ENCODE measurements at places on chromosomes 7 and 10.

DNA sequence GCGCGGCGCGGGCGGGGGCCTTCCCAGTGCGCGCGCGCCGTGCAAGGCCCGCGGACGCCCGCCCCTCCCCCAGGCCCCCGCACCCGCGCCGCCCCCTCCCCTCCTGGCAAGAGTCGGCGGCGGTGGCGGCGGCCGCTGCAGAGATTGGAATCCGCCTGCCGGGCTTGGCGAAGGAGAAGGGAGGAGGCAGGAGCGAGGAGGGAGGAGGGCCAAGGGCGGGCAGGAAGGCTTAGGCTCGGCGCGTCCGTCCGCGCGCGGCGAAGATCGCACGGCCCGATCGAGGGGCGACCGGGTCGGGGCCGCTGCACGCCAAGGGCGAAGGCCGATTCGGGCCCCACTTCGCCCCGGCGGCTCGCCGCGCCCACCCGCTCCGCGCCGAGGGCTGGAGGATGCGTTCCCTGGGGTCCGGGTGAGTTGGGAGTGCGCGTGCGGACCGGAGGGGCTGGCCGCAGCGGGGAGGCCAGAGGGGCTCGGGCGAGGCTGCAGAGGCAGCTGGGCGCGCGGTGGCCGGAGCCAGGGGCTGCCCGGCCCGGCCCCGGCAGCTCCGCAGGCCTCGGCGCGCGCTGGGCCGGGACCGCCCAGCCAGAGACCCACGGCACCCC lies at the start of gene BMPR1A:
Gene BMPR1A, plus strand, starts transcription at position 109 of the 602 bp plus-strand sequence. CDS start 119,400 bp downstream, outside the sequence.
- DNase-seq = no peak

DNA sequence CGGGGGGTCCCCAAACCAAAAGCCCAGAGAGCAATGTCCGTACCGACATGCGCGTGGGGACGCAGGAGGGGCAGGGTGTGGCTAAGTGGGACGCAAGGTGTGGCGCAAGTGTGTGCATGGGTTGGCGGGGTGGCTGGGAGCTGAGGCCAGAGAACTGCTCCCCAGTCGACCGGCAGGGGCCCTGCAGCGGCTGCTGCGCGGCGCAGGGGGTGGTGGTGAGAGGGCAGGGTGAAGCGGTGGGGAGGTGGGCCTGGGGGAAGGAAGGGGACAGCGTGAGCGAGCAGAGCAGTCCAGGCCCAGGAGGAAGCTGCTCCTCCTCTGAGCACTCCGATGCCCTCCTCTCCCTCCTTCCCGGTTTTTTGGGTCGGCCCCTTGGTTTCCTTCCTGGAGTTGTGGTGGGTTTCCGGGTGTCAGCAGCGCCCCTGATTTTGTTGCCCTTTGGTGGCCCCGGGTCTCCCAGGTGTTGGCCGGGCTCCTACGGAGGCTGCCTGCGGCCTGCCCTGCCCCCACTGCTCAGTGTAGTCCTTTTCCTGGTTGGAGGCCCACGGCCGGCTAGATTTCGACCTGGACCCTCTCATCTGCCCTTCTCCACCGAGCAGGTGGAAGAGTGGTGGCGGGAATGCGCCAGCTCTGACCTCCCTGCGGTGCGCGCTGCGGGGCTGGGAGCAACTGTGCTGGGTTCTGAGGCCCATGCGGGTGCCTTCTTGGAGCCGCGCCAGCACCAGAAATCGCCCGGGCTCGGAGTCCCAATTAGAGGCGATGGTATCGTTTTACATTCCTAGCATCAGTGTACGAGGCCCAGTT lies 40.5 kb upstream of the COMTD1 start:
- DNase-seq = no peak

GRCh38 chr7:42677751-42678699 lies 233.8 kb downstream of the C7orf25 start:
- DNase-seq = no peak

DNA sequence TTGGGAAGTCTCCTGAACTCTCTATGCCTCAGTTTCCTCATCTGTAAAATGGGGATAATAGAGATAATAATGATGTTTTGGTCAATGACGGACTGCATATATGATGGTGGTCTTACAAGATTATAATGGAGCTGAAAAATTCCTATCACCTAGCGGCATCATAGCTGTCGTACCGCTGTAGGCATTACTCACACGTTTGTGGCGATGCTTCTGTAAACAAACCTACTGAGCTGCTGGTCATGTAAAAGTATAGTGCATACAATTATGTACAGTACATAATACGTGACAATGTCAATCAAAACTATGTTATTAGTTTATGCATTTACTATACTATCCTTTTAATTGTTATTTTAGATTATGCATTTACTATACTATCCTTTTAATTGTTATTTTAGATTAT lies 339.1 kb upstream of the NPVF start:
- DNase-seq = no peak

GRCh38 chr10:48480397-48481374 lies 124.2 kb downstream of the ARHGAP22 start:
- DNase-seq = no peak

- no peak for DNase-seq
These were observed 199.5 kb upstream of the NFE2L3 start for GRCh38 chr7:25952261-25953057.

DNA sequence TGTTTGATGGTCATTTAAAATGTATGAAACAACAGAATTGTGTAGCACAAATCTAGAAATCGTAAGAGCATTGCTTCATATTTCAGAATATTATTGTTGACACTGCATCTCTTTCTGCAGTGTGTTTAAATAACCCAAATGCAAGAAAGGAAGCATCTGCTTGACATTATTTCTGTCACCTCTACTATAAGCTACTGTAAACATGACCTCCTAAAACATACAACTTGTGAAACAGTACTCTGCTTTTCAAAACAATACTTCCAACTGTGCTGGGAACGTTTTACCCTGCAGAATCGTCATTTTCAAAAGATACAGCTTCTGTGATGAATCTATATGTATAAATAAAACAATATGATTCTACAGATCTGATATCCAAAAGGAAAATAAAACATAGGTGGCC lies 82.0 kb downstream of the RNF133 start:
- no peak for DNase-seq

- DNase-seq = peak; percentile 79
These were observed 71.7 kb downstream of the ICA1 start for GRCh38 chr7:8190119-8190895.

DNA sequence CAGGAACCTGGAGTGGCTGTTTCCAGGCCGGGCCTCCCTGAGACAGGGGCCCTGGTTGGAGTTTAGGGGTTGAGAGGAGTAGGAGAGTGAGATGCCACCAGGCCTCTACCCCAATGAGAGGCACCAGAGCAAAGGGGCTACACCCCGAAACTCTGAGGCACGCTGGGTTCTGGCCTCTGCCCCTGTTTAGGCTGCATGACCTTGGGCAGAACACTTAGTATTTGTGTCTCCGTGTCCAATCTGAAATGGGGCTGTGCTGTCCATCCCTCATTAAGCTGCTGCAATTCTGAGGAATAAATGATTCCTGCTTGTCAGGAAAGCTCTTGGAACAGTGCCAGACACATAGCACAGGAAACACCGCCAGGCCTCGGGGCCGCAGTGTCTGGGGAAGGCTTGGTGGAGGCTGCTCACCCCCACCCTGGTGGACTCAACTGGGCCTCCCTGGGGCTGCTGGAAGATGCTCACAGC lies 40.5 kb upstream of the SAMD8 start:
- no peak for DNase-seq

- DNase-seq = no peak
These were observed 32.2 kb downstream of the SPOCK2 start for GRCh38 chr10:72056113-72056512.

DNA sequence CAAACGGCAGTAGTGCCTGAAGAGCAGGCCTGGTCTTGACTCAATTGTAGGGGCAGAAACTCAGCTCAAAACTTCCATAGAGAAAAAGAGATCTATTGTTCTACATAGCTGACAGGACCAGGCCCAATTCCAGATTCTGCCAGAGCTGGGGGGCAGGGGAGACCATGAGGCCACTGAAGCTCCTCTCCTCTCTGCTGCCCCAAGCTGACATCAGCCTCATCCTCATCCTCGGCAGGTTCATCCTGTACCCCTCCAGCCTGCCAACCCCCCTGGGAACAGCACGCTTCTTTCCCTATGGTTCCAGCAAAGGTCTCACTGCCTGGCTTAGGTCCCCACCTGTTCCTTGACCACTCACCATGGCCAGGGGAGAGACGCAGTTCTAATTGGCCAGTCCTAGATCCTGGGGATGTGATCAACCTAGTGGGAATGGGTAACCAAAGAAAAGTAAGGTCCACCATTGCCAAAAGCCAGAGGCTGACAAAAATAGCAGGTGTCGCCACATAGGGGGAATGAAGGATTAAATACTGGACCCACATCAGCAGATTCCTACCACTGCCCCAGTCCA lies 42.9 kb downstream of the CCDC3 start:
- no peak for DNase-seq
